Right cardiac atrium (tissue), 5 donors: ENCODE measurements at places on chromosomes 4 and X.
A peak's percentile ranks its signal among the peaks of the same experiment; 100 is the strongest.

GRCh38 chr4:113614414-113614813 lies 147.1 kb downstream of the CAMK2D start:
- DNase-seq, result no peak

GRCh38 chrX:28549838-28550237 lies 37.4 kb upstream of the IL1RAPL1 start:
- no peak for DNase-seq

GRCh38 chrX:47231167-47231566 lies 1.6 kb upstream of the USP11 start:
- DNase-seq, result no peak

- no peak for DNase-seq
Observed at GRCh38 chr4:54587107-54587891, 70.5 kb upstream of the KIT start.

DNA sequence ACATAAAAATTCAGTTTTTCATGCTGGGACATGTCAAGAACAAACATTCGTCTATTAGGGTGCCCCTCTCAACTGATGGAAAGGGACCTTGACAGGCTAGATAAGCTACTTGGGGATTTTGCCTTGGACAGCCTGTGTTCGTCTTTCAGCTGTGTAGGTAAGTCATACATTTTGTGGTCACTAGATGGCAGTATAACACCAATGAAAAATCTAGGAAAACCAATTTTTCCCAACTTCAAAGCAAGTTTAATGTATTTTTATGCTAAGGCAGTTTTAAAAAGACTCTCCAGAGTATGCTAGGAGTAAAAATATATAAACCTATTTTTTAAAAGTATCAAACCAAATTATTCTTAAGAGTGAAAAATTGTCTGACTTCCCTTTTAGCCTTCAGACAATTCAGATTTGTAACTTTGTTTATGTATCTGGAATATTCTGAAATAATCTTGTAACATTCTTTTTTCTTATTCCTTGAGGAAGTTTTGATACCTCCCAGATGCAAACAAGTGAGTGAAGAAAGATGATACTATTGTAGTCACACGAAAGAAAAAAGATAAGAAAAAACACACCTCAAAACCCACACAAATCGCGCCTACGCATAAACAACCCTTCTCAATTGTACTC lies 158.3 kb downstream of the CPE start:
- no peak for DNase-seq

DNA sequence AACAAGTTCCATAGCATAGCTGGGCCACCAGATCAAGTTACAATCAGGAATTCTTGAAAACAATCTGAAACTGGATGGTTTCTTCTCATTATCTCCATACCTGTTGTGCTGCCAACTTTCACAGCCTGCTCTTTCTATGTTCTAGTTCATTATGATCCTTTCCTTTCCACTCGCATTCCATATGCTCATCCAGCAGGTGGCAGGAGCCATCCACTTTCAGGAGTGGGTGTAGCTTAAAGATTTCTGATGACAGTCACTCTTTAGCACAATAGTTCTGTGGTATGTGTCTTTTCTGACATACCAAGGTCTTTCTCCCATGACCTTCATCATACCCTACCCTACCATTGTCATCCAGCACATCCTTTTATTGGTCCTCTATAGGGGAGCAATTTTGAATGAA lies 46.4 kb downstream of the PAGE2 start:
- DNase-seq, result peak; percentile 62

- DNase-seq, result no peak
Observed at GRCh38 chr4:187451776-187452175, 543.8 kb upstream of the ZFP42 start.

DNA sequence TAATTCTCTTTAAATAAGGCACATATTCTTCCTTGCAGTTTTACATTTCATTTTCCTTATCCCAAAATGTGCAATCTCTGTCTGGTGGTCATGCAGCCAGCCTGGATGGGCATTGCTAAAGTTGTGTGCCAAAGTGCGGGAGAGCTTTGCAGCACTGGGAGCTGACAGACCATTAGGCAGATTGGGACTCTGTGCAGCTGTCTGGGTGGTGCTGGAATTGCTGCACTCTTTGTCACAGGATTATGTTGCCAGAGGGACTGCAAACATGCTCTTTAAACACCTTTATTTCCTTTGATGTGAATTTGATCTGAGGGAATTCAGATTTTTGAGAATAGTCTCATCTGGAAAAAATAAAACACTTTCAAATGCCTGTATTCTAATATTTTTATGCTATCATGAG lies 956.2 kb upstream of the DIAPH2 start:
- DNase-seq, result no peak

DNA sequence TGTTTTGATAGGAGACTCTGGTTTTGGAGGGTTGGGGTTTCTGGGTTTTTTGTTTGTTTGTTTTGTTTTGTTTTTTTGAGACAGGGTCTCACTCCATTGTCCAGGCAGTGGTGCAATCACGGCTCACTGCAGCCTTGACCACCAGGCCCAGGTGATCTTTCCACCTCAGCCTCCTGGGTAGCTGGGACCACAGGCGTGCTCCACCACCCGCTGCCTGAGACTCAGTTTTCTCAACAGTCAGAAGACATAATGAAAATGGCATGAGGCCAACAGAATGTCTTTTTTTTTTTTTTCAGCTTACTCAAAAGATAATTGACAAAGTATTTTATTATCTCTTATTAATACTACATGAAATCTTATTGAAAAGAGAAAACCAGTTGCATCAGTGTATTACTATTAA lies 32.4 kb downstream of the TNIP2 start:
- DNase-seq, result no peak

DNA sequence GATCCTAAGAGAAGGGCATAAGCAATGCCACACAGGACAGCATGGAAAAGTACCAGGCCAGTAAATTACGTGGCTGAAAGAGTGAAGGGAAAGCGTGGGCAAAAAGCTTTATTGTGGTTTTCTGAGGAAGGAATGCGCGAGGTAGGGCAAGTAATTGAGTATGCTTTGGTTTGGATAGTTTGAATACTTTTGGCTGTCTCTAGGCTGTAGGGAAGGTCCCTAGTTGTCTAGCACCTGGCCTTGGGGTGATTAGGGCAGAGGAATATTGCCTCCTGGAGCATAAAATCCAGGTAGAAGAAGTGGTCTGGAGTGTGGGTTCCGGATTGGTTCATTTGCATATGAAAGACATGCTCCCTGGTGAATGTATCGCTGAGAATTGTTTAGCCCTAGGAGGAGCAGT lies 46.4 kb upstream of the NALF2 start:
- DNase-seq, result no peak

- DNase-seq, result no peak
Observed at GRCh38 chr4:89303177-89303576, 4.4 kb downstream of the GPRIN3 start.

DNA sequence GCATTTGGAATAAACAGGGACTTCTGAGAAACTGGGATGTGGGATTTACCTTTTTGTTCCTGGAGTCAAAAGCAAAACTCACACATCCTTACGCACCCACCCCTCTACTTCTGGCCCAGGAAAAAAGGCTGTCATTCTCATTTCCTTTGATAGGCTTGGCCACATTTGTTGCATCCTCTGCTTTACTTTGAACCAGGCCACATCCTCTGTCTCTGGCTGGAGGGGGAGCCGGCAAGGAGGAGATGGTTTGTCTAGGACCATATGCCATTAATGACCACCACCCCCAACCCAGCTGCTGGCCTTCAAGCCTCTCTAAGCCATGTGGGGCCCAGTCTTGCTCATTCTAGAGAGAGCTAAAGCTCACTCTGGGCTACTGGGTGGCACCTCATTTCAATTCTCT lies 64.5 kb downstream of the ATG4A start:
- no peak for DNase-seq

- DNase-seq, result no peak
Observed at GRCh38 chrX:132016628-132017430, 6.3 kb upstream of the STK26 start.

GRCh38 chr4:2792711-2793585 lies at the start of gene SH3BP2:
TSS of gene SH3BP2 (plus strand) at chr4:2793085. CDS start at chr4:2820618, 27,533 bp downstream.
- DNase-seq, result peak; percentile 97

DNA sequence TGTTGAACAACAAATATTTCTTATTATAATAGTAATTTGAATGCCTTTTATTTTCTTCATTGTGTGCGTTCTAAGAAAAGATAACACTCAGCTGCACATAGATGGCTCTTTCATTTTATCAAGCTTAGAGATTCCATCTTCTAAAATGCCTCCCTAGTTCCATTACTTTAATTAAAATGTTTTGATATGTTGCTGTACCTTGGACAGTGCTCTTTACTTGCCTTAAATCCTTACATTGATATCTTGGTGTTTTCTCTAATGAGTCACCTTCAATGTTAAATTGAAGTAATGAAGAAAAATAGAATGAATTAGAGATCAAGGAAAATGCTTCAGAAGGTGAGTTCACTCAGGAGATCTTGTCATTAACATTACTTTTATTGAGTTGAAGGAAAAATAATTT lies 1672.4 kb upstream of the AGA start:
- DNase-seq, result no peak

- no peak for DNase-seq
Observed at GRCh38 chr4:80713409-80713808, 317.1 kb upstream of the BMP3 start.

DNA sequence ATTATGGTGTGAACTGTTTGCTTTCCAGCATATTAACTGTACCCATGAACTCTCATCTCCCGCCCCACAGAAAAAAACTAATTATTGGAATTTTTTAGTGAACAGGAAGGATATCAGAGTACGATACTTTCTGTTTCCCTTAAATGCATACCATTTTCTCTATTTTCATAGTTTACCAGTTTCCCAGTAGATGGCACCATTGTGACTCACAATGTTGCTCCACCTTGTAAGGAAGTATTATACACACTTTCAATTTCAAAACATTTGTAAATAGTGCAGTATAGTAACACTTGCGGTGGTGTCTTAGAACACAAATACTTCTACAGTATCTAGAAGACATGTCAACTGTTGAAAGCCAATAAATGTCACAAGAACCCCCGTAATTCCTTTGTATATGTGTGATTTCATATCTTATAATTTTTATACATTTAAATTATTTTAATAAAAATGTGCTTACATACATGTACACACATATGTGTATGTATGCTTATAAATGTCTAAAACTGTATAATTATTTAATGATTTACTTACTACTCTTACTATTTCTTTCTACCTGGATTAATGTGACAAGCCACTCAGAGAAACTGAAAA lies 167.3 kb downstream of the SLIT2 start:
- no peak for DNase-seq

DNA sequence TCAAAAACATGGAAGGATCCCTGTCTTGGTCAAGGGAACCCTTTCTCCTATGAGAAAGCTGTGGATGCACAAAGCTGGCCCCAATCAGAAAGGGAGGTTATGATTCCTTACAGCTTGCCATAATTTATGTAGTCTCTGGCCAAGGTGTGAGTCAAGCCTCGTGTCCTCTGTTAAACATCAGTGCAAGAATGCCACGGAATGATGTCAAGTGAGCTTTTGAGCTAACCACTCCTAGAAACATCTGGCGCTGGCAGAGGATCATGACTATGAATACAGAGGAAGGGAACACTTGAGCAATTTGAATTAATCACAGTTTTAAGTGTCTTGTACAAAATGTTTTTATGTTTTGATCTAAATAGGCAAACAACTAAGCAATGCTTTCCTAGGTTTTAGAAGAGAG lies 51.5 kb upstream of the RAP2C start:
- peak; percentile 64 for DNase-seq

DNA sequence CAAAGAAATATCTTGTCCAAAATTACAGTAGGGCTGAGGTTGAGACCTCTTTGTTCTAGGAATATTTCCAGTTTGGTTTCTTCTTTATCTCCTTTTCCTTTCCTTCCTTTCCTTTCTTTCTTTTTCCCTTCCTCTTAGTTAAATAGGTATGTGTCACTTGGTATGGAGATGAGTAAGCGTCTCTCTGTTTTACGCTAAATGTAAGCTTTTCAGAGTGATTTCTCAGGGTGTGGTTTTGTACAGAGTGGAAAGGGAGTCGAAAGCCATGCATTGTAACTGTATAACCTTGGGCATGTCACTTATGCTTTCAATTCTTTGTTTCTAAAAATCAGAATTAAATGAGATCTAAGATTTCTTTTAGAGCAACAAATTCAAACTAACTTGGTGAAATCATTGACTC lies 54.8 kb downstream of the TLL1 start:
- DNase-seq, result no peak

GRCh38 chr4:165118256-165118909 lies 5.7 kb upstream of the TMEM192 start:
- DNase-seq, result no peak

- DNase-seq, result no peak
Observed at GRCh38 chr4:112423591-112423990, 92.4 kb downstream of the NEUROG2 start.

GRCh38 chr4:7444731-7445130 lies 10.0 kb upstream of the PSAPL1 start:
- DNase-seq, result no peak

DNA sequence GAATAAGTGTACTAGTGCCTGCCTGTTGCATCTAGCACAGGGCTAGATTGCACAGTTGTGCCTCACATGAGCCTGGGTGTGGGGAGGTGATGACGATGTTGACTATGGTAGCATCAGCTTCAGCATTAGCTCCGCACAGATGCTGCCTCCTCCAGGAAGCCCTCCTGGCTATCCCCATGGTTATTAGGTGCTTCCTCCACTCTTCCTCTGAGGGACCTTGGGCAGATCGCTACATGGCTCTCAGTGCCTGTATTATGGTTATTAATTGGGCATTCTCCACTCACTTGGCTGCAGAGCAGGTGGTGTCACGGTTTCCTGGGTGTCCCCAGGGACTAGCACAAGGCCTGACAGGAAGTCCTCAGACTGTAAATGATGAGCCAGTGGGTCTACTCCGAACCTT lies 325.6 kb downstream of the ARHGAP10 start:
- DNase-seq, result no peak

DNA sequence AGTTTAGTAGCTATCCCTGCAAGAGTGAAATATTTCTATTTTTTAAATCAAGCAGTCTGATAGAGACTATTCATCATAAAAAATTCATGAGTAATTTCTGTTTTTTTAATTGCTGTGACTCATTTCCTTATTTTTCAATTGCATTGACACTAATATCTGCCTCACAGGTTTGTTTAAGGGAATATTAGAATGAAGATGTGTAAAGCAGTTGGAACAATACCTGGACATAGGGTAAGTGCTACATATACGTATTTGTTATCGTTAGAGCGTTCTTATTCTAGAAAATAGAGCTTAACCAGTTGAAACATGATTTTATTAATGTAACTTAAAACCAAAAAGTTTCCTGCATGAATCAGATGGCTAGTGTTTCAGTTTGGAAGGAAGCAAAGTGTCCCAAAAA lies 2211.3 kb downstream of the PCDH7 start:
- DNase-seq, result no peak

GRCh38 chrX:118976599-118977340 lies 2.4 kb downstream of the LONRF3 start:
- DNase-seq, result peak; percentile 79

GRCh38 chrX:129872524-129872923 lies 28.8 kb upstream of the ZDHHC9 start:
- DNase-seq, result no peak

DNA sequence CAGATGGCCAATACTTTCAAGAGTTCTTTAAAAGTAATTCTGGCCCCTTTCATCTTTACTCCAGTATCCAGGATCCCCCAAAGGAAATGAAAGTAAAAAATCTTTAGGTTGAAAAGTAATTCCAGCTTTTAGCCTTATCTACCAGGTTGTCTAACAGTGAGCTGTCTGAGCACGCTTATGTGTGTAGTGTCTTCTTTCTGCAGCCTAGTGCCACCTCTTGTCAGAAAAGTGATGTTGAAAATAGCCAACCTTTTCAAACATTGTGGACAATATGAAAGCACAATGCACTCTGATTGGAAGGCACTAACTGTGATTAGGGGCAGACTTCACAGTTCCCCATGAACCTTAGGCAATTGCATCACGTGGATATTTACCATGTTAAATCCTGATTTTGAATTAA lies 92.1 kb downstream of the RELL1 start:
- DNase-seq, result no peak

GRCh38 chr4:111066447-111066846 lies 443.6 kb upstream of the PITX2 start:
- no peak for DNase-seq
